ENCODE measurements at places on chromosomes 5 and 9.
A peak's percentile ranks its signal among the peaks of the same experiment; 100 is the strongest.

- DNase-seq, result no peak
These were observed 176.4 kb downstream of the NSG2 start for GRCh38 chr5:174221946-174222345.

DNA sequence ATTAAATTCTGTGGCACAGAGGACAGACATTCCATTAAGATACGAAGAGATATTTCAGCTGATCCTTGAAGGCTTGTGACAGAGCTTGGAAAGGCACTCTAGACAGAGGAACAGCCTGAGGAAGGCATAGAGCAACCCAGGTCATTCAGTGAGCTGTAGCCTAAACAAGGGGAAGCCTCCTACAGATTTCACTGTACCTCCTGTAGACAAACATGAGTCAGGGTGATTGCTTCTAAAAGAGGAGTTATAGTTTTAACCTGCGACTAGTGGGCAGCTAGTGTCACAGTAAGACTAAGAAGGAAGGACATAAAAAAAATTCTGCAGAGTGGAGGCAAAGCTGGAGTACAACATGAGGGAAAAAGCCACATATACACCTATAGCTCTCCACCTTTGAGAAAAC lies 43.5 kb upstream of the ANKDD1B start:
- DNase-seq, result no peak

DNA sequence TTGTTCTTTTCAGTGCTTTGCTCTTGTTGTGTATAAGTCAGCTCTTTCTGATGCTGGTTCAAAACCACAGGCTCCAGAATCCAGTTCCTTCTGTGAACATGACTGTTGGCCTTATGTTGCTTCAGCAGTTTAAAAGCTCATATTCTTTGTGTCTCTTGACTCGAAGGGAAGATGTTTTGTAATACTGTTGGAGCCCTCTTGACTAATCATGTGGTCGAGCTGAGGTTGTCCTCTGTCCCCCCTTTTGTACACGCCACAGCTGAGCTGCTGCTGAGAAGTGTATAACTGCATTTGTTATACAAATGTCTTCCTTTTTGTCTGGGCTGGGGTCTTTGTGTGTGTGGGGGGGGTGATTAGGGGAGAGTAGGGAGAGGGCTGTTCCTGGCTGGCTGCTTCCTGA lies 35.8 kb downstream of the SLC36A1 start:
- no peak for DNase-seq

DNA sequence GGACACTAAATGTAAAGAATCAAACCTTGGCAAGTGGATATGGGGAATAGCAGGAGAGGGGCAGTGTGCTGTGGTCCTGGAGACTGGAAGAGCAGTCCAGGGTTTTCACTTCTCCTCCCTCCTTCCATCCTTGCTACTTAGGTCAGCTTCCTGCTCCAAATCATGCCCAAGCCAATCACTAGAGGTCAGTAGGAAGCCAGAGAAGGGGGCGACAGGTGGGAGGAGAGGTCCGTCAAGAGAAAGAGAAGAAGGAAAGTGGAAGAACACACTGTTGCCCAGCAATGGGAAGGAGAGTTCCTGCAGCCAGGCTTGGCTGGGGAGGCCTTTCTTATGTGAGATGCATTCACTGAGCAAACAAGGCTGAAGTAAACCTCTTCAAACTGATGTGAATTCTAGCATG lies 289.6 kb downstream of the DTWD2 start:
- no peak for DNase-seq

DNA sequence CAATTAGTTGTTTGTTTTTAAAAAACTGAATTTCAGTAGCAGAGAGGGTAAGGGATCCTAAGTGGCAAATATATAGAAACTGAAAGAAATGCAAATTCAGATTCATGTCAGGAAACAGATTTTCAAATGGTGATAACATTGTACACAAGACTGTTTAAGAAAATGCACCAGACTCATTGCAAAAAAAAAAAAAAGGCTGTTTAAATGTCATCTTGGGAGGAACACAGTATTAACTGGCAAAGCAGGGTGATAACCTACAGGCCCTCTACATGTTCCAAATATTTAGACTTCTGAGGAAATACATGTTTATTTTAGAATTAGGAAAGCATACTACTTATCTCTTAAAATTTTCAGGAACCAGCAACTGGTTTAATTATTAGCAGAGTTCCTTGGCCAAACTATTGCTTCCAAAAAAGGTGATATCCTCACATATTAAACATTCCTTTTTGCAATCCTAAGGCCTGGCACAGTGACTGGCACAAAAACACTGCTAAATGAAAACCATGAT lies 114.5 kb downstream of the TSSK1B start:
- no peak for DNase-seq

GRCh38 chr9:84235511-84235910 lies 105.0 kb downstream of the SLC28A3 start:
- DNase-seq, result no peak

DNA sequence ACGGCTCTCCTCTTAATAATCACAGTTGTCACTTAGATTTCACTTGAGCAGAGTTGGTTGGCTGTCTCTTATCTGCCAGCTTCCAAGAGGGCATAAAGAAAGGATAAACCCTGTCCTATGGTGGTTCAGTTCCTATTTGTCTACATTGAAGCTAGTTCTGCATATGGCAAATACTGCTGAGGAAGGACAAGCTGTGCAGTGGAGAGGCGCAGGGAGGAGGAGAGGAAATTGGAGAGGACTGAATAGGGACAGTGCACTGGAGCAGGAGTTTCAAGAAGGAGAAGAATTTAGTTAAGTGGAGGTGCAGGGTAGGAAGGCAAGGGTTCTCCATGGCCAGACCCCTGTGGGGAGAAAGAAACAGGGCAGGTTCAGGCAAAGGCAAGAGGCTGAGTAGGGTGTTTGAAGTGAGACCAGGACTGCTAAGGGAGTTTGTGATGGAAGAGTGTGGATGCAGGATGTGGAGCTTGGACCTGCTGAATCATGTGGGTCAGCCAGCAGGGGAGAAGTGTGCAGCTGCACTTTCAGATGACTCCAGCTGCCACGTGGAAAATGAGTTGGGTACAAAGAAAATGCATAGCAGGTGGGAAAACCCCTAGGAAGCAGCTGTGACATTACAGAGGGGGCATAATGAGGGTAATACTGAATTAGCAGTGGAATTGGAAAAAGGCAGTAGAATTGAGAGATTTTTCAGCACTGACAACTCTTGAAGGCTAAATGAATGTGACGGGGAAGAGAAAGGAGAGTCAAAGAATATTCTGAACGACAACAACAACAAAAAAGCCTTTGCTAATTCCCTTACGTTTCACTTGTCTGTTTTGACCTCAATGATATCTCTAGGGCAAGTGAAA lies 66.8 kb downstream of the MAMDC2 start:
- DNase-seq, result peak; percentile 93

GRCh38 chr5:150303660-150304386 lies 1.1 kb upstream of the ARSI start:
- DNase-seq, result no peak

DNA sequence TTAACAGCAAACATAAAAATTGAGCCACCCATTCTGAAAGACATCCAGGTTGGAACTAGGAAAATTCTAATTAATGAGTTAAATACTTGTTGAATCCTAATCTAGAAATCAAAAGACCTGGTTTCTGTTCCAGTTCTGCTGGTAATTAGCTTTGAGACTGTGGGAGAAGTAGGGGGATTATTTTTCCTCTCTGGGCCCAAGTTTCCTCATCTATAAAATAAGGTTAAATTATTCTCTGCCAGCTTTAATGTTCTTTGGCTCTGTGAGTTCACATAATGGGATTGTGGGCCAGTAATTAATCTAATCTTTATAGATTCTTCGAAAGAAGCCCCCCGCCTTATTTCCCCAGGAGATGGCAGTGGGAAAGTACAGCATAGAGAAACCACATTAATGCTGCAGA lies 104.6 kb downstream of the ENC1 start:
- no peak for DNase-seq

All from SK-N-DZ (cell line).